Aorta (tissue), 5 donors: ENCODE measurements at places on chromosomes 7 and 10. TPM values are rescaled to one million over a fixed set of nuclear protein-coding genes. Genes with fewer than 3 reads are reported as not detected.

The AKR1B15 gene
- total RNA-seq = not detected

DNA sequence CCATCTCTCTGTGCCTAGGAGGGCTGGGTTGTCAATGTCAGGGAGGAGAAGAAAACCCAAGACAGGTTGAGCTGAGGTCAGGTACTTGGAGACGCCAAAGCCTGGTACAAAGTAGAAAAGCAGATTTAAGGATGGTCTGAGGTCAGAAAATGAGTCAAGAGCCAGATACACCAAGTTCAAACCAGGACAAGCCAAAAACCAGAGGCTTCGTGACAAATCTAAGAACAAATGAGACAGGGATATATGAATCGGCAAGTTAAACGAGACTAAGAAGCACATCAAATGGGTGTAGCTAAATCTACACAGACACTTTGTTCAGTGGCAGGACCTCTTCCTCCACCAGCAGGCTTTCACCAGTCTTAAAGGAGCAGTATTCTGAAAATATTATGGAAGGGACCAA, 34.2 kb downstream of the C7orf33 start:
- DNase-seq = no peak

DNA sequence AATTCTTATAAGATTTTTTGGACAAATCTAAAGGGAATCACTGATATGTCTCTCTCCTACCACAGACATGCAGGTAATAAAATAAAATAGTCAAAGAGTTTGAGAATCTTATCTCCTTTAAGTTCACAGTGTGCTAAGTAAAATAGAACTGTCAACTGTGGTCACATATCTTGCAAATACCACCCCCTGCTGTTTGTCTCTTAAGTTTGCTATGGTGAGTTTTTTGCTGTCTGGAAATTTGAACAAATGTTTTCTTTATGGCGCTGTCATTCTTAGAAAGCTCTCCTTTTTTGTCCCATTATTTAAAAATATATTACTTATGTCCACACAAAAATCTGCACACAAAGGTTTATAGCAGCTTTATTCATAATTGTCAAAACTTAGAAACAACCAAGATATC, 19.6 kb downstream of the GIMAP5 start:
- DNase-seq = no peak

GRCh38 chr7:111074071-111074747, 16.7 kb upstream of the LRRN3 start:
- DNase-seq = no peak

- DNase-seq = no peak
Measured at GRCh38 chr7:148144827-148145226, 445.7 kb upstream of the C7orf33 start.

- no peak for DNase-seq
Measured at GRCh38 chr10:108410236-108410635, 1245.7 kb upstream of the SORCS1 start.

The MOGAT3 gene
- total RNA-seq = not detected

The GGCT gene
- 22.5 TPM for total RNA-seq

DNA sequence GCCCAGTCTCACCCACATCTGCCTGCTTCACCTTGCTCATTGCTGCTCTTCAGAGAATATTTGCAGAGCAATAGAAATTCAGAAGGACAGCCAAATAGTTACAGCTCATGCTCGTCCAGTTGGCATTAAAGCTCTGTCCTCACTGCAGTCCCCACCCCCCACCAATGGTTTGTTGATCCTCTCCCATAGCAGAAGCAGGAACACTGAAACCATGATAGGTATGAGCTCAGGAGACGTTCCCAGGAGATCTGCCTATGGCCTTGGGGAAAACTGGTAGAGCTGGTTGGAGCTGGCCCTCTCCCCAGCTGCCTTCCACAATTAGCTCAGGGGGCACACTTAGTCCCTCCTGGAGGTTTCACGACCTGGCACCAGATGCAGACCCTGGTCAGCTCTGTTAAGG, 68.6 kb upstream of the KMT2C start:
- no peak for DNase-seq

DNA sequence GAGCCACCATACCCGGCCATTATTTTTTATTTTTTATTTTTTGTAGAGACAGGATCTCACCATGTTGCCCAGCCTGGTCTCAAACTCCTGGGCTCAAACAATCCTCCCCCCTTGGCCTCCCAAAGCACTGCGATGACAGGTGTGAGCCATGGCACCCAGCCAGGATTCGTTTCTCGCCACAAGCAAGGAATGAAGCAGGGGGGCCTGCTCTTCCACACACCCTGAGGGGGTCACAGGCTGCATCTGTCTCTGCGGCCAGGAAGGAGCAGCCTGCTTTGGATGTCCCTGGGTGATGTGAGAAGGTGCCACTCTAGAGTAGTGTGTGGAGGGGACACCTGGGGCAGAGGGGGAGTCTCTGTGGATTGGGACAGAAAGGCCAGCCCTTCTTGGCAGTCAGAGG, 61.3 kb upstream of the TNRC18 start:
- DNase-seq = no peak
